ENCODE measurements at places on chromosomes 4 and X.

DNA sequence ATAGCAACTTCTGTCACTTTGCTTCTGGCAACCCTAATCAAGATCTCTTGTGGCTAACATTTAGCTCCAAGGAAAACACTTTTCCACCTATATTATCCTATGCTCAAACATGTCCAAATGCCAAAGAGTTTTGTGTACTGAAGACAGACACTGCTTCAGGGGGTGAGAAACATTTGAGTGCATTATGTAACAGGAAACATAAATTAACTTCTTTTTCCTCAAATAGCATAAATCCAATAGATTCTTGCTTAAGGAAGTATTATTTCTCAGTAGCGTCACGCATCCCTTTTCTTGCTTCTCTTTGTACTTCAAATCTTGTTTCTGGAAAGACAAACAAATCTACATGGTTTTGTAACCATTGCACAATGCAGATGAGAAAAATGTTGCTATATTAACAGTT, 839.1 kb downstream of the GLUD2 start:
- DNase-seq, result no peak

- DNase-seq, result no peak
Measured at GRCh38 chr4:65668201-65669089, 1.8 kb downstream of the EPHA5 start.

- DNase-seq, result no peak
Measured at GRCh38 chr4:17480210-17480927, 31.5 kb downstream of the QDPR start.

GRCh38 chr4:55030589-55030988, 94.8 kb downstream of the KDR start:
- DNase-seq, result no peak

GRCh38 chr4:127400731-127401346, 231.9 kb upstream of the INTU start:
- peak; percentile 12 for DNase-seq
